ENCODE measurements at places on chromosomes 3 and 15.

GRCh38 chr3:127702151-127702578 is 29.4 kb downstream of the ABTB1 start:
- no peak for DNase-seq

DNA sequence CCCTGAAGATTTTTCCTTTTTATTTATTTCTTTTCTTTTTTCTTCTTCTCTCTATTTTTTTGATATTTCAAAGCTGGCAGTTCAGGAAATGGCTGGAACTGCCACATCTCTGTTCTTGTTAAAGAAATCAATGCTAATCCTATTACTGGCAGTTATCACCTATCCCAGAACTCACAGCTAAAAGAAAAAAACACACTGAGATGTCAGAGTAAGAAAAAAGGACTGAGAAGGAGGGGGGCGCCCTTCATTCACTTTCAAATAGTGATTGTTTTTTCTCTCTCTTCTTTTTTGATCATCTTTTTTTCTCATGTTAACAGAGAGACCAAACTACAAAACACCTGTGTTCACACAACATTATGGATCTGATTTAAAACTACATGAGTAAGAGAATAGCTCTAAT is 337.1 kb downstream of the IL20RB start:
- DNase-seq = no peak

GRCh38 chr3:72009851-72010443 is 225.0 kb upstream of the PROK2 start:
- no peak for DNase-seq

DNA sequence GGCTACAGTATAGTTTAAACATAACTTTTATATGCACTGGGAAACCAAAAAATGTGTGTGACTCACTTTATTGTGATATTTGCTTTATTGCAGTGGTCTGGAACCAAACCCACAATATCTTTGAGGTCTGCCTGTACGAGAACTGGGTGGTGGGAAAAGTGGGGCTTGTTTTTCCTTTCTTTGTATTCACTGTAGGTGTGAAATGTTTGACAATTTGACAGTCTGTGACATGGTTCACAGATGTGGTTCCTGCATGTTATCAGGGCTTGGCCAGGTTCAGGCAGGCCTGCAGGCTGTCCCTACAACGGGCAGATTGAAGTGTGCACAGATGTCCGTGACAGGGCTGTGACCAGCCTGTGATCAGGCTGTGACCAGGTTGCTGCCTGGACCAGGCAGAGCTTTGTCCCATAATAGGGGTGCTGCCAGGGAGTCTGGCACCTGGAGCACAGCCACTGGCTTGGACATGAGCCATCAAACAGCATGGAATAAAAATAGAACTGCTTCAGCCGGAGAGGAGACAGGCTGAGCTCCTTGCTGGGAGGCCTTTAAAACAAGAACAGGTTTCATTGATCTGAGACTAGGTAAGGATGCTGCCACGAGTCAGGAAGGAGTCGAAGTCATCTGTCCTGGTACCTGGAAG is 61.0 kb downstream of the KLF13 start:
- no peak for DNase-seq

DNA sequence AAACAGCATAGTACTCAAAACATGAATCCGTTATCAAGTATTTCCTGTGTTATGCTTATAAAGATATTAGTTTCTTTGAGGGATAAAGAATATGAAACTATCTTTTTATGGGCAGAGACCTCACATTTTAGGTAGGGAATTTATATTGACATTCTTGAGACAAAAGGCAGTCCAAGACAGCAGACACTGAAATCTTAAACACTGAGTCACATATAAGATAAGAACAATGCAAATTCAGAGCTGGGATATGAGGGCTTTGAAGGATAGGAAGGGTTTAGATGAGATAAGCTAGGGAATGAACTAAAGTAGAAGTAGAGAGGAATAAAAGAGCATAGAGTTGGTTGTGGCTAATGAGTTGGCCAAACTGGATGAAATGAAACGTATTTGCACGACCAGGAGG is 58.4 kb downstream of the ASTE1 start:
- DNase-seq = no peak

DNA sequence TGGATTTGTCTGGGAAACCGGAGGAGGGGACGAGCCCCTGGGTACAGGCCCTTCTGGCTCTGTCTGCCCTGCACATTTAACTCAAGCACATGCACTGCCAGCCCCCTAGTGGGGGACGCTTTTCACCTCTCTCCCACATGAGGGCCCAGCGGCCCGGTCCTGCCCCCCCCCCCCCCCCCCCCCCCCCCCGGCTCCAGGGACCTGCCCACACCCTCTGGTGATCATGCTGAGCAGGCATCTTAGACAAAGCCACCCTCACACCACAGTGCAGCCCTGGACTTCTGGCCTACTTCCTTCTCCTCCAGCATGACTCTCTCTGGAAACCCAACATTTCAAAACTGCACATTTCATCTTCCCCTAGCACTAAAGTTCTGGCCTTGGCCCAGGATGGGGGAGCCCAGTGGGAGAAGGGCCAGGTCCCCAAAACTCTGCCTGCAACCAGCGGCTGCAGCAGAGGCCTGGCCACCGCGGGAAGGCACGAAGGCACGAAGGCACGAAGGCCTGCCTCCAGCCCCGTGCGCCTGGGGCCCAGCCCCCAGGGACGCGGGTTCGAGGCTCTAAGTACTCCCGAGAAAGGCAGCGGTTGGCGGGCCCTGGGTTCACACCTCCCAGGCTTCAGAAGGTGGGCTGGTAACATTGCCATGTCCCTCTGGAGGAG is 14.1 kb downstream of the KLF15 start:
- DNase-seq = no peak

DNA sequence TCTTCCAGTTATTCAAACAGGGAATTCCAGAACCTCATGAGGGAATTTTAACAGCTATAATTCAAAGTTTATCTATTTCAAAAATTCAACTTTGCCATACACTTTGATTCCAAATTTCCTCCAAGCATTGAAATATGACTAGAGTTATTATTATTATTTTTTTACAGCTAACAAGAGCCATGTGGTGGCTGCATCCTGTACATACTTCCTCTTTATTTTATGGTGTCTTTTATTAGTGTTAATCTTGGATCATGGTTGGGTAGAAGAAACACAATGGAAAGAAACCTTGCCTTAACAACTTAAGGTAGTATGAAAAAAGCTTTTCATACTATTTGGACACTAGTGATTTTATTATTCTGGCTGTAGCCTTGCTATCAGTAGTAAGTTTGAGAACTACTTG is 52.7 kb downstream of the TFG start:
- no peak for DNase-seq

DNA sequence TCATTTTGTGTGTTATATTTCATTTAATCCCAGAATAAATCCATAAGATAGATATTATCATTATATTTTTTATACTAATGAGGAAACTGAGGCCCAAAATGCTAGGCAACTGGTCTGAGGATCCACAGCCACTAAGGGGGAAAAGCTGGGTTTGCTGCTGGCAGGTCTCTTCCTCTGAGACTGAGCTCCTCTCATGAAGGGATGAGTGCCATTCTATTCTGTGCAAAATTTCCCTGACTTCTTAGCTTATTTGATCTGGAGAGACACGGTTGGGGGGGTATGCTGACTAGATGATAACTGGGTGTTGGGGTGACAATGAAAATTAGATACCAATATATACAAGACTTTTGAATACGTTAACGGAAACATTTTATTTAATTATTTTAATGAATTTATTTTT is 1.9 kb downstream of the GCSAM start:
- DNase-seq = no peak
